ENCODE measurements at places on chromosomes 6 and 20.

DNA sequence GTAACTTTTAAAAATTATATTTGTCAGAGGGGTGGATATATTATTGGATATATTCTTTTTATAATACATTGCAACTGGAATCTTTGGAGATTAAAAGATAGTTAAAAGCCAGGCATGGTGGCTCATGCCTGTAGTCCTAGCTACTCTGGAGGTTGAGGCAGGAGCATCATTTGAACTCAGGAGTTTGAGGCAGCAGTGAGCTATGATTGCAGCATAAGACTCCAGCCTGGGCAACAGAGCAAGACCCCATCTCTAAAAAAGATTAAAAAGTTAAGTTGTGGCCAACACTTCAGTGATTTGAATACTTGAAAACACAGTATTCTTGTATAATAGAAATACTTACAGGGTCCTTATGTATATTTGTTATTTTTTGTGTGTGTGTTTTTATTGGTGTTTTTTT is 15.2 kb downstream of the MAPRE1 start:
- DNase-seq, result no peak

DNA sequence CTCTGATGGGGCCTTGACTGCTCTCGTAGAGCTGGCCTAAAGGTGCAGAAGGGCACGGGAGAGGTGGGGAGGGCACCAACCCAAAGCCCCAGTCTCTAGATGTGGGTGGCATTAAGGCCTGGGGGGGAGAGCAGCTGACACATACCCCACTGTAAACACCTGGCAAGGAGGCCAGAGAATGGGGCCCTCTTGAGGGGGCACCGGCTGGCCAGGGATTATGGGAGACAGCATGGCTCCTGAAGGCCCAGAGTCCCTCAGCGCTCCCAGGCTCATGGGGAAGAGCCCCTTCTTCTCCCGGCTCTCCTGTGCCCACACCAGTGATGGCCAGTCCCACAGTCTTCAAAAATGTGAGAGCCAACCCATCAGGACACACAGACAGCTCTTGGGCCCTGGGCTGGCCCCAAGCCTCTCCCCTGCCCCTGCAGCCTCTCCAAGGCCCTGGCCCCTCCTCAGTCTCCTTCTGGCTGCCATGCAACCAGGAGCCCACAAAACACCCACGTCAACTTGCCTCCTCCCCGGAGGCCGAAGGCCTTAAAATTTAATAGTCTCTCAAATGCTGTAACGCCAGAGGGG is 58.2 kb upstream of the FOXP4 start:
- DNase-seq, result no peak

GRCh38 chr6:11043378-11043960 is 636 bp downstream of the ELOVL2 start:
- DNase-seq, result no peak

- DNase-seq, result no peak
These were observed 19.4 kb downstream of the TINAG start for GRCh38 chr6:54327631-54328030.

- no peak for DNase-seq
These were observed 22.7 kb downstream of the UTRN start for GRCh38 chr6:144307880-144308279.

- no peak for DNase-seq
These were observed 33.4 kb downstream of the MTRES1 start for GRCh38 chr6:107061125-107062020.
